Activated CD4-positive, CD25-positive, alpha-beta regulatory T cell treated with anti-CD3 and anti-CD28 coated beads, Interleukin-2, amount 50 U/mL, for 24 hours (primary cell): ENCODE measurements at places on chromosomes 4 and X.

GRCh38 chr4:24024157-24024556 lies 134.3 kb upstream of the PPARGC1A start:
- no peak for ATAC-seq

- ATAC-seq: no peak
These were observed 365.5 kb downstream of the KLHL13 start for GRCh38 chrX:117751155-117751554.

DNA sequence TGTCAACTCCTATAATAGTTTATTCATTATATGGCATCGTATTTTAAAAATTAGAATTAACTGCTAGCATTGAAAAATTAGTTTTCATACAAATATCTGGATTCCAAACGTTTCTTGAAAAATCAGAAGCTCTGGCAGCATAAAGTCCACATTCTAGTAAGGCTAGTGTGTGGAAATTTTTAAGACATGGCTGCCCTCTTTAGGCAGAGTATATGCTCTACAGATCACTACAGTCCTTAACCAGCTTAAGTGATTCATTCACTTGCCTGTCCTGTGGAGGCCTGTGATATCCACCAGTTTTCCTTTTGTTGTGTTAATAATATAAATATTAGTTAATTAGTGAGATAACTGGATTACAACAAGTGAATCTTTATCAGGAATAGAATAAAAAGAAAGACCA lies 287.2 kb downstream of the OPHN1 start:
- ATAC-seq: peak; percentile 69

GRCh38 chrX:16903274-16904022 lies 33.3 kb upstream of the RBBP7 start:
- ATAC-seq: no peak

GRCh38 chrX:152537373-152537772 lies 86.3 kb upstream of the GABRA3 start:
- ATAC-seq: no peak

- no peak for ATAC-seq
These were observed 244.3 kb downstream of the CBR4 start for GRCh38 chr4:168765726-168766125.

DNA sequence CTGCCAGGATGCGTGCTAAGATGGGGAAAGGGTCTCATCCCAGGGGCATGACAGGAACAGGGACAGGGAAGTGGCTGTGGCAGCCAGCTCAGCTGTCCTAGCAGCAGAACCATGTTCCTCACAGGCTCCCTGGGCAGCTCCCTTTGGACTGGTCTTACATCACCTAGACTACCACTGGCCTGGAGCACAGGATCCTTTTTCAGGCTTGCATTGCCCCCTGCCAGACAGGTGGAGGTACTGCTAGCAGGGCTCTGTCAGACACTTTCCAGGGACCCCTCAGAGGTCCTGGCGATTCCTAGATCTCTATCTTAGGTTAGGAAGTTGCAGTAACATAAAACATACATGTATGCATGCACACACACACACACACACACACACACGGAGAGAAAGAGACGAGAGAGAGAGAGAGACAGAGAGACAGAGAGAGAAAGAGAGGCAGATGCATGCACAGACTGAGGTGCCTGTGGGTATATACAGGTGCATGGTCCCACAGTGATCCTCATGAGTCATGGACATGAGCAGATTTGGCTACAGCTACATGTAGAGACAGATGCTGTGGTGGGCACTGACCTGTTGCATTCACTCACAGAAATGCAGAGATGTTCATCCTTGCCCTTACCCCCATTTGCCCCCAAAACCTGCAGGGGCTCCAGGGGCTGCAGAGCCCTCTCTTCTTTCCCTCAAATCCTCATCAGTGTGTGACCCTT lies 63.6 kb downstream of the STARD8 start:
- peak; percentile 25 for ATAC-seq

DNA sequence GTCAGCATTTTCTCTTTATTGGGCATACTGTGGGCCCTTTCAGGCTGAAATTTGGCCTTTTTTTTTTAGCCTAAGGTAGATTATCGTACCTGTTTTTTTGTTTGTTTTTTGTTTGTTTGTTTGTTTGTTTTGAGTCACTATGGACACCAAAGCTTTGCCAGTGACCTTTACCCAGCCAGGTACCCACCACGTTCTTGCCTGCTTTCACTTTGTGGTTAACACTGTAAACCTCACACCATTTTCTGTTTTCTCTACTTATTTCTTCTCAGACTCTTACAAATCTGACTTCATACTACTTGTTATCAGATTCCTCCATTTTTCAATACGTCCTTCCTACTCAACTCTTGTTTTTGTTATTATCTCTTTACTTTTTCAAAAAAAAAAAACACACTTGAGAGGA lies 81.5 kb downstream of the ZNF674 start:
- ATAC-seq: no peak

GRCh38 chr4:15702941-15703403 lies at the start of gene BST1:
BST1 (plus strand) TSS chr4:15703065; CDS start chr4:15703145, 80 bp downstream.
- ATAC-seq: peak; percentile 70

DNA sequence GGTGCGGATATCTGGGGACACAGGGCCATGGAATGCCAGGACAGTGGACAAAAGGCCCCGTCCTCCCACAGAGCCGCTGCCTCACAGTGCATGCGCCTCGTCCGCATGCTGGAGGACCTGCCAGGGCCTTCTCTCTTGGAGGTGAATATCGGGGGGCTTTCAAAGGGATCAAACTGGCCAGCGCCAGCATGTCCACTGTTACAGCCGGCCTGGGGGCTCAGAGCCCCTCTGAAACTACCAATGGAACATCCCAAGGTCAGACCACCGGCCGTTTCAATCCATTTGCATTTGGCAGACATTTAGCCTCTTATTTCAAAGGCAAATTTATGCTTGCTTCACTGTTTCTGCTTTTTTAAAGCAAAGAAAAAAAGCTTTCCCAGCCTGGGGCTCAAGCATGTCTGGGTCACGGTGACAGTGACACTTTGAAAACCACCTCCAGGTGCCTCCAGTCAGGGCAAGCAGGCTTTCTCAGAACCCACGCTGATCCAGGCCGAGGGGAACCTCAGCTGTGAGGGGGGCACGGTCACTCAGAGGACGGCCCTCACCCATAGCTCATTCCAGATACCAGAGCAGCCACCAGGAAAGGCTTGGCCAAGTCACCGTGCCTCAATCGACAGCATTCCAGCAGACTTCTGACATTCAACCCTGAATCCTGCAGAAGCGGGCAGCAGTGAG lies 57.2 kb downstream of the PPP2R2C start:
- no peak for ATAC-seq

DNA sequence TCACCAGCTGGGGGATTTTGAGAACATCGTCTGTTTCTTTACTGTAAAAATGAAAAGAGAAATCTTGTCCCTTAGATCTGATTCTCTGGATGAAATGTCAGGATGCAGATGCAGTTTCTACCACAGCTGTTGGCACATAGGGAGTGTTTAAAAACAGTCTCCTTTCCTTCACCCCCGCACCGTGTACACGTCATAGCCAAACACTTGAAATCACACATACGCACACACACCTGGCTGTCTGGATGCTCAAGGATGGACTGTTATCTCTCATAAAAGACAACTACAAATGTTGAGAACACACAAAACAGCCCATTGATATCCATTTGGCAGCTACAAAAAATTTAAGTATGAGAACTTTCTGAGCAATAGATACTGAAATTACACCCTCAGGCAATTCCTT lies 275.8 kb upstream of the CLNK start:
- no peak for ATAC-seq

DNA sequence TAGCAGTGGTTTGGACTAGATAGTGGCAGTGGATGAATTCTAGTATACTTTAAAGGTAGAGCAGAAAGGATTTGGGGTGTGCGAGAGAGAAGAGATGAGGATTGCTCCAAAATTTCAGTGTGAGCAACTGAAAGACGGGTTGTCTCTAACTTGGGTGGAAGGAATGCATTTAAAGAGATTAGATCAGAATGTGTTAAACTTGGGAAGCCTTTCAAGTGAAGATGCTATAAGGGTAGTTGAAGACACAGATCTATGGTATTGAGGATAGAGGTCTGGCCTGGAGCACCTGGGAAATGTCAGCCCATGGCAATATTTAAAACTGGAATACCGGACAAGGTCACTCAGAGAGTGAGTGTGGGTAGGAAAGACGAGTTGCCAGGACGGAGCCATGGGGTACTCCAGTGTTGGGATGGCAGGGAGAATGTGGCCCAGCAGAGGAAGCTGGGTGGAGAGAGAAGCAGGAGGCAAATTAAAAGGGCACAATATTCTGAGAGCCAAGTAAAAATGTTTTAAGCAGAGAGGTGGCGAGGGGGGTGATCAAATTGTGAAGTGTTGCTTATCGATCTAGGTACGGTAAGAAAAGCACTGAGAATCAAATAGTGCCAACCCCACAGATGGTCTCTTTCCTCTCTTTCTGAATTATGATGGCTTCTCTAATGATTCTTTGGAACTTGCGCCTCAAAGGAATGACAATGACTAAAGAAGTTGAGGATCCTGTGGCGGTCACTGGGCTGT lies 50.5 kb downstream of the ENOPH1 start:
- ATAC-seq: no peak

DNA sequence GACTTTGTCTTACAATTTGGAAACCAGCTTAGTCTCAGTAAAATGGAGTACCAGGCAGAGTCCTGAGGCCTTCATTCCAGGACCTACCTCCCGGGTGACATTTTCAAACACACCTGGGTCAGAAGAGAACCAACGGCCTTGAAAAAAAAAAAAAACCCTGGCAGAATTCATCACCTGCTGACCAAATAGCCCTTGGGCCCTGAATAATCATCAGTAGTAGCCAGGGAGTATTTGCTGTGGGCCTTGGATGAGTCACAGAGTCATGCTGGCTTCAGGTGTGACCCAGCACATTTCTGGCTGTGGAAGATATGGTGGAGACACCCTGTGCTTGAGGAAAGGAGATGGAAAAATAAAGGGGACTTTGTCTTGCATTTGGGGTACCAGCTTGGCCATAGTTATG lies 92.2 kb downstream of the LPAR4 start:
- ATAC-seq: no peak

GRCh38 chr4:77040854-77041725 lies 34.7 kb downstream of the CCNI start:
- ATAC-seq: no peak

GRCh38 chrX:46036508-46036907 lies 508.7 kb downstream of the ZNF674 start:
- no peak for ATAC-seq

GRCh38 chr4:108144451-108144850 lies 24.3 kb downstream of the LEF1 start:
- peak; percentile 64 for ATAC-seq

GRCh38 chr4:52369649-52370048 lies 289.5 kb downstream of the USP46 start:
- no peak for ATAC-seq

DNA sequence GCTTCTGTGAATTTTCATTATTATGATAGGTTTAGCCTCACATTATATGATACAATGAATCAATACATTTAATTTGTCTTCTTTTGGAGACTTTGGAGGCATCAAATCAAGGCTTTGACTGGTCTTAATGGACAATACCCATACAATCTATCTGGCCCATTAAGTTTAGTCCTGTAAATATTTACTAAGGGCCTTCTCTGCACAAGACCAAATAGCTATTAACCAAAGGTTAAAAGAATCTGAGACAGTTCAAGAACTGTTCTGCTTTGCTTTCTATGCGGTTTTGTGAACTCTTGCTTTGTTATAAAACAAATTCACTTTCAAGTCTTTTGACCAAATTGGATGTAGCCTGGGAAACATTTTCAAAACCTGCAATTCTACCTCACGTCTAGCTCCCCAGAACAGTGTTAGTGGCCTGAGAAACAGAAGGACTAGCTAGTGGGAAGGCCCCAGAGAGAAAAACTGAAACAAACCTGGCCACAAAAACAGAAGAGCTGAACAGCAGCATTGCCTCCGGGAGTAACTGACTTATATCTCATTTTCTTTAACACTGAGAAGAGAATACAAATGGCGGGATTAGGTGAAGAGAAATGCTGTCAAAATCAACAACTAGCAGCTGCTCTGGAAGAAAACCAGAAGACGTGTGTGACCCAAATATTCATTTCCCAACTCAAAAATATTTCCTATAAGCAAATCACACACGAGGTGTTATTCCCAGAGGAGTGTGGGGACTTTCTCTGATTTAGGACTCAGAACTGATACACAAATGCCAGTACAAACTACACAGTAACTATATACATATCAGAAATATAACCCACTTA lies 548 bp downstream of the TLR1 start:
- ATAC-seq: peak; percentile 85

DNA sequence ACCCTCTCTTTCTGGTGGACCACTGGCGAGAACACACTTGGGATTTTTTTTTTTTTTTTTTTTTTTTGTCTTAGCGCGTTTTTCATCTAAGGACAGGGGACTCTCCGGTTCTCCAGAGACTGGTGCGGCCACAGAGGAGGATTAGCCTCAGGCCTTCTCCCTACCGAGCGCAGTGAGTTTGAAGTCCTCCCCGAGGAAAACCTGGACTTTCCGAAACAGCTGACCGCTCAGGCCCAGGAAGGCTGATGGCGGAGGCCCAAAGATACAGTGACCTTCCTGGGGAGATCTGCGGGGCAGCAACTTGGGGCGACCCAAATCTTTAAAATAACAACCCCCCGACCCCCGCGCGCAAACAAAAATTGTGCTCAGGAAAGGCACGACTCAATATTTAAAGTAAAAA lies 9.2 kb downstream of the NKX3-2 start:
- no peak for ATAC-seq

DNA sequence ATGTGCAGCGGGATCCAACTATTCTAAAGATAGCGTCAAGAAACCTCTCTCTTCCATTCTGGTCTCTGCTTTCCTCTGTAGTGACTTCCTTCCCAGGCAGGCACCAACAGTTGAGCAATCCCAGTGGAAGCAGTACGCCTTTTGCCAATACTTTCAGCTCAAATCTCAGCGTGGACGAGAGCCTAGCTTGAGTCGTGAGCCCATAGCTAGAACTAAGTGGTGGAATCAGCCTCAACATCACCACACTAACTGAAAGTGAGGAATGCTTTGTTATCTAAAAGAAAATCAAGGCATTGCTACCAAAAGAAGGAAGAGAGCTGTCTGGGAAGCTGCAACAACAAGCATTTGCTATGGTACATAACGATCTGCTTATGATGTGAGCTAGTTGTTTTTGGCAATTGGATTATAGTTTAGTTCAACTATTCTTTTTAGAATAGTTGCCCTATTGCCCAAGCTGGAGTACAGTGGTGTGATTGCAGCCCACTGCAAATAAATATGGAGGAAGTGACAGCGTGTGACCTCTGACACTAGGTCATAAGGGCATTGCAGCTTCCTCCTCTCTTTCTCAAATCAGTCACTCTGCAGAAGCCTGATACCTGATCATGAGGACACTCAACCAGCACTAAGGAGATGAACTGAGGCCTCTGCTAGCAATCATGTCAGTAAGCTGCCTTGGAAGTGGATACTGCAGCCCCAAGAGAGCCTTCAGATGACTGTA lies 24.7 kb upstream of the FRYL start:
- ATAC-seq: no peak

GRCh38 chrX:148146121-148146520 lies 165.0 kb downstream of the FMR1NB start:
- ATAC-seq: no peak

GRCh38 chrX:133786382-133786781 lies 199.0 kb downstream of the GPC3 start:
- no peak for ATAC-seq

- ATAC-seq: no peak
These were observed 27.6 kb downstream of the NUDT6 start for GRCh38 chr4:122894827-122895226.
